ENCODE measurements at places on chromosomes 1 and 21. TPM values are rescaled to one million over a fixed set of nuclear protein-coding genes. Genes with fewer than 3 reads are reported as not detected.

- no peak overlapping the region for H3K27ac ChIP-seq
- no peak overlapping the region for H3K4me3 ChIP-seq
- peaks cover 8% of the 10 kb centered on the region for H3K4me1 ChIP-seq
- DNase-seq: peak; percentile 93
- H3K36me3 ChIP-seq: no peaks in the 10 kb centered on the region
- H3K27me3 ChIP-seq: no peaks in the 10 kb centered on the region
Measured at GRCh38 chr1:201895913-201896807, 7.5 kb downstream of the SHISA4 start.

DNA sequence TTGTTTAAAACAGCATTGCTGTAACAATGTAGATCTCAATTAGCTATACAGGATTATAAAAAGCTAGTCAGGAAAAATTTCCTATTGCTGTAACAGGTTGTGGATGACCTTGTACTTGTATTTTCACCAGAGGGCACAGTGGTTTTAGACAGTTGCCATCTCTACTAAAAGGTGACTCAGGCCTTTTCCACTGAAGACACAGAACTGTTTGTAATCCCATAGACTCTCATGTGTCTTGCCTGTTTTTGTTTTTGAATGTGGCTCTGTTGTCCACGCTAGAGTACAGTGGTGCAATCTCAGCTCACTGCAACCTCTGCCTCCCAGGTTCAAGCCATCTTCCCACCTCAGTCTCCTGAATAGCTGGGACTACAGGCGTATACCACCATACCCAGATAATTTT lies 5.9 kb downstream of the MTFR1L start:
- H3K4me3 ChIP-seq: no peak overlapping the region
- H3K27me3 ChIP-seq: no peaks in the 10 kb centered on the region
- DNase-seq: no peak
- peaks cover 79% of the 10 kb centered on the region for H3K36me3 ChIP-seq
- no peak overlapping the region for H3K27ac ChIP-seq
- H3K4me1 ChIP-seq: peaks cover 18% of the 10 kb centered on the region

GRCh38 chr1:116679091-116679827 lies 11.7 kb upstream of the IGSF3 start:
- peak; percentile 44 for DNase-seq
- no peak overlapping the region for H3K4me3 ChIP-seq

DNA sequence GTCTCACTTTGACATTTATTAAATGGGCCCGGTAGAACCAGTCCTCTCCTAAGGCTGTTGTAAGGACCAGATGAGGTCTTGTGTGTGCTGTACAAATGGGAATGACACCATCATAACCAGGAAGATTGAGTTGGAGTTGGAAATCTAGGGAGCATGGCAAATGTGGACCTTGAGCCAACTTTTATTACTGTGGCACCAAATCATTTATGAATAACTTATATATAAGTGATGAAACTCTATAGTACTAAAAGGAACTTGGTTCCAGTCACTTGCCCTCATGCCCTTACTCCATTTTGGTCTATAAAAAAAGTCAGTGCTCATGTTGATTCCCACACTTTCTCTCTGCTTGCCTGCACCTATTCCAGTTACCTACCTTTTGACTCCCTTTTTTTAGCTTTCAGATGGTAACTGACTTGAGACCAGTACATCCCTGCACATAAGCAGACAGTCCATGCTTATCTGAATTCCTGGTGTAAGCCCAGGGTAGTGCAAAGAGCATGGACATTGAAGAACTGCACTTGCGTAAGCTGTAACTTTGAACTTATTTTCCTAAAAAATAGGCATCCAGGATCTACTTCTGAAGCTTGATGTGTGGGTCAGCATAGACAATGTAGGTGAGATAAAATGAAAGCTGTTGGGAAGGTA lies 210.6 kb downstream of the PBX1 start:
- peaks cover 40% of the 10 kb centered on the region for H3K4me1 ChIP-seq
- no peak overlapping the region for H3K4me3 ChIP-seq
- no peak overlapping the region for H3K27ac ChIP-seq
- DNase-seq: no peak

GRCh38 chr1:151723726-151724370 lies 2.5 kb downstream of the RIIAD1 start:
- no peaks in the 10 kb centered on the region for H3K36me3 ChIP-seq
- H3K4me1 ChIP-seq: peaks cover 4% of the 10 kb centered on the region
- no peak overlapping the region for H3K4me3 ChIP-seq
- peaks cover 45% of the 10 kb centered on the region for H3K27me3 ChIP-seq
- no peak for DNase-seq

DNA sequence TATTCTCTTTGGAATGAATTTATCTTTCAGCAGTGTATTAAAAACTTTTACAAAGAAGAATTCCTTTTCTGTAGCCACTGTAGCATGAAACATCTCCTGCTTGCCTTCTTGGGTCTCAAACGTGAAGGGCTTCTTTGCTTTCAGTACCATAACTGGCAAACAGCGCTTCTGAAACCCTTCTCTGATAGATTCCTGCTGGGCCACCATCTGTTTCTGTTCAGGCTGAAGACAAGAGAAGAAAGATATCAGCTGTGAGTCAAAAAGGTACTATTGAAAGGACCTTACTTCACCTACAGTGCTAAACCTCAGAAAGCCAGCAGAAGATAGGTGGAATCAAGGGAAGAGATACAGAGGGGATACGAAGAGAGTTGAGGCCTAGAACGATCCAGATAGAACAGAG lies 10.5 kb downstream of the AIM2 start:
- no peak overlapping the region for H3K4me3 ChIP-seq
- H3K36me3 ChIP-seq: no peaks in the 10 kb centered on the region
- H3K4me1 ChIP-seq: no peaks in the 10 kb centered on the region
- no peak overlapping the region for H3K27ac ChIP-seq
- H3K27me3 ChIP-seq: peaks cover 9% of the 10 kb centered on the region

DNA sequence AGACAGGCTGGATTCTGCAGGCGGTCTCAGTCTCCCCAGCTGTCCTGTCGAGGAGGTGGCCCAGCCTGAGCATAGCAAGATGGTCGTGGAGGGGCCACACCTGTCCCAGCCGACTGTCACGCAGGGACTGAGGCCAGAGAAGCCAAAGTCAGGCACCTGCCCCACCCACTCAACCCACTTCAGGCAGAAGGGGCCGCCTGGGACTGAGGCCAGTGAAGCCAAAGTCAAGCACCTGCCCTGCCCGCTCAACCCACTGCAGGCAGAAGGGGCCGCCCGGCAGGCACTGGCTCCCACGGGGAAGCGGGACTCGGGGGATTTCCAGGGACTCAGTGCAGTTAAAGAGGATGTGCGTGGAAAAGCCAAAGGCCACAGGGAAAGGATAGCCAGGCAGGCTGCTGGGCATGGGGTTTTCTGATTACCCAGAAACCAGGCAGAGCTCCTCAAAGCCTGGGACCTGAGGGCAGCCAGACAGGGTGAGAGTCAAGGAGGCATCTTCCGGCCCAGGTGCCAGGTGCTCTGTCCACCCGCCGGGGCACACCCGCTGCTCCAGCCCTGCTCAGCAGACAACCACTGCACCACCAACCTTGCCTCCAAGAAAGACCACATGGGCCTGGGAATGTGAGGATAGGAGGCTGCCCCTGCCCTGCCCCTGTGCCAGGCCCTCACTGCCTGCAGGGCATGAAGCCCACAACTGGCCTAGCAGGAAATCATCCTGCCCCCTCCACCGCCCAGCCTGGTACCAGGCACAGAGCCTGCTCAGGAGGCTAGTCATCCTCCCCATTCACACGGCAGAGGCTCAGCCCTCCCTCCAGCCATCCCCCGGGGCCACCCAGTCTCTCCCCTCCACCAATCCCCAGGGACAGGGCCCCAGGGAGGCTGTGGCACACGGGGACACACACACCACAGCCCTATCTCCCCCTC lies 41.0 kb downstream of the MEGF6 start:
- H3K27ac ChIP-seq: no peak overlapping the region
- H3K4me1 ChIP-seq: no peaks in the 10 kb centered on the region
- peaks cover 5% of the 10 kb centered on the region for H3K27me3 ChIP-seq
- no peak for DNase-seq
- H3K36me3 ChIP-seq: no peaks in the 10 kb centered on the region
- no peak overlapping the region for H3K4me3 ChIP-seq

DNA sequence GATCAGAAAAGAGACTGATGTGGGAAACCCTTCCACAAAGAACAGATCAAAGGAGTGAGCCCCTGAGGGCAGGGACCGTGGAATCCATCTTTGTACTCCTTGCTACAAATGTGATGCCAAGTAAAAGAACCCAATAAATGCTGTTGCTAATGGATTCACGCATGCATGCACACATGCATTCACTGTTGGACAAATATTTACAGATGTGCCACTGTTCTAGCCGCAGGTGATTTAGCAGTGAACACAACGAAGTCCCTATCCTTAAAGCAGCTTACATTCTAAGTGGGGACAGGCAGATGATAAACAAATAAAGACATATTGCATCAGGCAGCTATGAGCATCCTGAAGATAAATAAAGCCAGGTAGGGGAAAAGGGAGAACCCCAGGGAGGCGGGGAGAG lies 67.8 kb downstream of the ITPKB start:
- H3K27me3 ChIP-seq: peaks cover 69% of the 10 kb centered on the region
- H3K4me1 ChIP-seq: no peaks in the 10 kb centered on the region
- DNase-seq: no peak

VSIG8 gene
- total RNA-seq: not detected

TBX19 gene
- 1.8 TPM for total RNA-seq

TMPRSS3 gene
- total RNA-seq: not detected

TNN gene
- 0.09 TPM for total RNA-seq

AQP10 gene
- total RNA-seq: 4.9 TPM

Data from K562 (cell line).